Motor neuron (in vitro differentiated cells): ENCODE measurements at places on chromosomes 1 and 21.

GRCh38 chr1:25054526-25055323 is 124.6 kb upstream of the RUNX3 start:
- peak; percentile 16 for ATAC-seq

GRCh38 chr1:44832056-44832705 is 10.9 kb downstream of the PTCH2 start:
- ATAC-seq, result no peak

DNA sequence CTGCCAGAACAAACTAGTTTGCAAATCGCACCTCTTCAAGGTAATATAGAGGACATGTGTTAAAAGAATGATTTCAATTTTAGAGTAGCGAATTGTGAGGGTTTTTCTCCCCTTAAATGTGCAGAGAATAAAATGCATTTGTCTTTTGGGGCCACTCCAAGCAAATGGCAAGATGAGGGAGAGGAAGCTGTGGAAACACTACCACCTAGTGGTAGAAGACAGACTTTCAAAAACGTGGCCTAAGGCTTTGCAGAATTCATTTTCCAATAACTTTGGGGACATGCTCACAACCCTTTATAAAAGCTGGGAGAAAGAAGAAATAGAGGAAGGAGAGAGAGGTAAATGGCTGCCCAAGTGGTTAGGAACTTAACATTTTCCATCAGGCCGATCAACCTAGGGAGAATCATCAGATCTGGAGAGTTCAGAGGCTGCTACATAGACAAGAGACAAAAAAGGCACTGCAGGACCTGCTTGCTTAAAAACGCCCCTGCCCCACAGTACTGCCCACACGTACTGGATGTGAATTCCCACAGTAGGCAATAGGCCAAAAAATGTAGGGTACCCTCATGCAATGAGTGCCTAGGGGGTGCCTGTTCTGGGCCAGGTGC is 15.7 kb upstream of the RCAN1 start:
- peak; percentile 54 for ATAC-seq

DNA sequence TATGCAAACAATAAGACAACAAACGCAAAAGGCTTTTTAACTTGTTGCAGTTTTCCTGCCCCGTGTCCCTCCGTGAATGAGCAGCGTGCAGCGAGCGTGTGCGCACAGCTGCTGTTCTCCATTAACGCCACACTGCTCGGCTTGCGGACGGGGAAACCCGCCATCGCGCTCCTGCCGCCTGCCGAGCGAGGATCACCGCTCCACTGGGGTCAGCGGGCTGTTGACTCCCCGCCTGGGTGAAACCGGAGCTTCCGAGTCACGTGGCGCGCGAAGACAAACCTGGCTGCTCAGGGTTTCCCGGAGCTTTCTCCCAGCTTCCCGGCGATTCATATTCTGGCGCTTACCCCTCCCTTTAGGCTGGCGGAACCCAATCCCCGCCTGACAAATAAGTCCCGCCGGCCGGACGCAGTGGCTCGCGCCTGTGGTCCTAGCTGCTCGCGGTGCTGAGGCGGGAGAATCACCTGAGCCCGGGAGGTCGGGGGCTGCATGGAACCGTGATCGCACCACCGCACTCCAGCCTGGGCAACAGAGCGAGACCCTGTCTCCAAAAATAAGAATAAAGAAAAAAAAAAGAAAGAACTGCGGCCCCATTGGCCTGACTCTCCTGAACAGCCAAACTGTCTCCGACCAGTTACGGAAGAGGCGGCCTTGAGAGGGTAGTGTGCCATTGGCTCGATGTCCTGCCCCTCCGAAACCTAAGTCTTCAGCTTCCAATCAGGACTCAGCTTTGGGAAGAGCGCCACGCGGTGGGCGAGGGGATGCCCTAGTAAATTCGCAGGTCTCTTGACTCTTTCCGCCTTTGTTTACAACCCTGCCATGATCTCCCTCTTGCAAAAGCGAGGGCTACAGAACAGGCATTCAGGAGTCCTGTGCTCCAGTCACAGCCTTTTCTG is at the start of gene CREB3L4:
Gene CREB3L4 (plus strand): TSS at position 796 of the 893 bp plus-strand sequence. CDS start 624 bp downstream, outside the sequence.
- ATAC-seq, result peak; percentile 81

DNA sequence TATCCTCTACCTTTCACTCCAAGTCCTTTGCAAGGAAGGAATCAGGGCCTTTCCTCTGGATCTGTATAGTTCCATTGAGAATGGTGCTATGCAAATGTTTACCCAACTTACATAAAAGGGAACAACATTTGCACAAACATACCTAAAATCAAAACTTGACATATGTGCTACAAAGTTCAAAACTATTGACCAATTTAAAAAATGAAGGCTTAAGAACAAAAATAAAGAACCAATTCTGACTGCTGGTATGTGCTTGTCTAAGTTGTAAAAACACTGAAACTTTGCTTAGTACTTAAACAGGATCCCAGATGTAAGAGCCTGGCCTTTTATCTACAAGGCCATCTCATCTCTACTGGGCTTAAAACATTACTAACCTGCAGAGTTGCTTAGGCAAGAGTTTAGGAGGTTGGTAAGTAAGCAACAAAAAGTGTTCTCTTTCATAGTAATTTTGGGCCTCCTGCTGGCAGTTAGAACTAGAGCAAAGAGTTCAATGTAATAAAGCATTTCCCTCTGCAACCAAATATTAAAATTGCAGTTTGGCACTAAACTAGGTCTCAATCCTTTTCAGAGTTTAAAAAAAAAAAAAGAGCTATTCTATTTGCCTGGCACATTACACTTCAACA is 2.0 kb downstream of the SCMH1 start:
- ATAC-seq, result no peak
